Substantia nigra (tissue), 51 donors: ENCODE measurements at places on chromosomes 7 and 10.

DNA sequence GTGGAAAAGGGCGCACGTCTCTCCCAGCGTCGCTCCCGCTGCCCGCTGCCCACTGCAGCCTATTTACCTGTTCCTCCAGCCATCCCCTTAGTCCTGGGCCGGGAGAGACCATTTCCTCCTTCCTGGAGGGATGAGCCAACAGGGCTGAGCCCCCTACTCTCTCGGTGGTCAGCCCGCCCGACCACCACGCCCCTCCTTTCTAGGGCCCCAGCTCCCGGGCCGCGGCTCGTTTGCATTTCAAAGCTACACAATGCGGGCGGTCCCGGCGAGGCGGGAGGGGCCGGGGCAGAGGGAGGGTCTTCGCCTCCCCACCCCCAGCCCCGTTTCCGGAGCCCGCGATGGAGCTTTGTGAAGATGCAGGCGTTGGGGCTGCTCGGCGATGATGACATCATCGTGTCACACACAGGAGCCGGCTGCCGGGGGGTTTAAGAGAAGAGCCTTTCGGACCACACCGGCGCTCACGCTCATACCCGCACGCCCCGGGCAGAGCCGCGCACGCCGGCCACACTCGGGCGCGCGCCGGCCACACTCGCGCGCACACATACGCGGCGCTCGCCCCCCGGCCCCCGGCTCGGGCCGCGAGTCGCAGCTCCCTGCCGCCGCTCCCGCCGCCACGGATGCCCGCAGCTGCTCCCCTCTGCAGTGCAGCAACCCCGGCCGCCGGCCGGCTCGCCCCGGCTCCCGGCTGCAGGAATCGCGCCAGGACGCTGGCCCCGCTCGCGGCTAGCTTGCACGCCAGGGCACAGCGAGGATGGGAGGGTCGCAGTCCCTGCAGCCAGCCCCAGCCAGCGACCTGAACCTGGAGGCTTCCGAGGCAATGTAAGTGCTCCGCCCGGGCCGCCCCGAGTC lies 107.7 kb upstream of the BTBD16 start:
- no peak for DNase-seq

DNA sequence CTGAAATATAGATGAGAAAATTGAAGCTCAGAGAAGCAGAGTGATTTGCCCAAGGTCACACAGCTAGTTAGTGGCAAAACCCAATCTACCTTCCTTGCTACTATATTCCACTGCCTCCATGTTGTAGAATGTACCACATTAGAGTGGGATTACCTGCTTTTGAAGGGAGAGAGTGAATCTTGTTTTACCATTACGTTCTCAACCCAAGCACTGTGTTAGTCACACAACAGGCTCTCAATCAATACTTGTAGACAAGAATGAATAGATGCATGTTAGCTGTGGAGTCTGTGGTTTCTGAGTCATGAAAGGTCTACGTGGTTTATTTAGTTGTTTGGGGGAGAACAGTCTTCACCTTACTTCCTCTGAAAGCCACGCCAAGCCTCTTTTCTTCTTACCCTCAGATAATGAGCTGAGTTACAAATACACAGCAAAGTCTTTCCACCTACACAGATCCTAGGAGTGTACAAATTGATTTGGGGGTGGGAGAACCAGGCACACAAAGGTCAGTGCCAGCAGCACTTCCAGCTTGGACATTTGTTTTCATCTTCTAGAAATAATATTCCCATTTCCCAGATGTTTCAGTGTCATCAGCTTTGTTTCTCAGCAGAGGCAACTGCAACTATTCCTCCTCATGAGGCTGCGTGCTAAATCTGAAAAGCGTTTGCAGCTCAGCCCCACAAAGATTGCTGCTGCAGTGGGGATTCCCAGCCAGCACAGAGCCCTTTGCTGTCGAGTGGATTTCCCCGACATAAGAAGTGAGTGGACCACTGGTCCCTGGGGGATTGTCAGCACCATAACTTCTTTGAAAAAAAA lies 71.5 kb upstream of the ADO start:
- no peak for DNase-seq

- DNase-seq: no peak
Observed at GRCh38 chr7:15199482-15199881, 296.9 kb upstream of the DGKB start.

GRCh38 chr7:44764081-44764480 lies 15.4 kb downstream of the ZMIZ2 start:
- DNase-seq: no peak

GRCh38 chr7:77571801-77572200 lies 34.7 kb downstream of the PTPN12 start:
- DNase-seq: no peak

- DNase-seq: no peak
Observed at GRCh38 chr10:11551916-11552602, 59.4 kb downstream of the USP6NL start.

DNA sequence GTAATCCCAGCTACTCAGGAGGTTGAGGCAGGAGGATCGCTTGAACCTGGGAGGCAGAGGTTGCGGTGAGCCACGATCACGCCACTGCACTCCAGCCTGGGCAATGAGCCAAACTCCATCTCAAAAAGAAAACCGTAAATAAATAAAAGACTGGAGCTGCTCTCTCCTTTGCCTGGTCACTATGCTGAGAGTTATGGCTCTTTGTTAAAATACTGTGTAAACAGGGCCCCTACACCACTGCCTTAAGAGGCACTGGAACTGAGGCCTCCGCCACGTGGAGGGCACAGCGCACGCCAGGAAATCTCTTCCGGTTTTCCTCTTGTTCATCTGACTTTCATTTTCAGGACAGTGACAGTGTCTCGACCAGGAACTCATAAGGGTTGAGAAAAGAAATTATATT lies 123.3 kb downstream of the PAXIP1 start:
- DNase-seq: no peak

GRCh38 chr7:114426824-114427223 lies 12.2 kb downstream of the FOXP2 start:
- DNase-seq: no peak

GRCh38 chr10:10492420-10492819 lies 525.3 kb upstream of the CELF2 start:
- no peak for DNase-seq

- DNase-seq: no peak
Observed at GRCh38 chr7:85489498-85489897, 302.6 kb upstream of the SEMA3D start.

DNA sequence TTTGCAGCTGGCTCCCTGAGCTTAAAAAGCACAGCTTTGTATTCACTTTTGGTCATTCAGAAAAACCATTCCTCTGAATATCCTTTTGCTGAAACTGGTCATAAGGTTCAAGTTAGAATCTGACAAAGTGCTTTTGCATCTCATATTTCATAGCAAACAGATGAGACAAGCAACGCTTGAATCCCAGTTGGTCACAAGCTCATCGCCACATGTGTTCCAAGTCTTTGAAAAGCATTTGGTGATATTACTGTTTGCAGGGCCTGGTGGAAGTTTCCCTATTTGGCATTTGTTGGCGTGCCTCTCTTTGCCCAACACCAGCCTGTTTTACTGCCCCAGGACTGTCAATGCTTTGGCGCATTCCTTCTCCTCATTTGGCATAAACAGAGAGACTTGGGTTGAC lies 10.3 kb downstream of the TACC2 start:
- DNase-seq: no peak

GRCh38 chr10:62669341-62669740 lies 135.2 kb upstream of the ADO start:
- no peak for DNase-seq

DNA sequence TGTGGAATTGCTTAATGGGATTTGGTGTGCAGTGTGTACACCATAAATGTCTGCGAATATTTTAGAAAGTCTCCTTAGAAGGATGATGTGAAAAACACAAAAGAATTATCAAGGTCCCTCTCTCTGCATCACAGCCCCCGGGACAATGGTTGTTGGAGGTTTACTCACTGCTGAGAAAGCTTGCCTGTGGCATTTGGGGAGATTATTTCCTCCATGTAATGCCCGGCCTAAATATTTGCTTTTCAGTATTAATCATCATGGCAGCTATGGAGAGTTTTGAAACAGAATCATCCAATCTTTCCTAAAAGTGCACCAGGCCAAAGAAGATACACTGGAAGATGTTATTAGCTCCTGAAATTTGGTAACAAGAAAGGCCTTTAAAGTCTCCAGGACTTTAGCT lies 113.8 kb upstream of the ADCY1 start:
- no peak for DNase-seq

DNA sequence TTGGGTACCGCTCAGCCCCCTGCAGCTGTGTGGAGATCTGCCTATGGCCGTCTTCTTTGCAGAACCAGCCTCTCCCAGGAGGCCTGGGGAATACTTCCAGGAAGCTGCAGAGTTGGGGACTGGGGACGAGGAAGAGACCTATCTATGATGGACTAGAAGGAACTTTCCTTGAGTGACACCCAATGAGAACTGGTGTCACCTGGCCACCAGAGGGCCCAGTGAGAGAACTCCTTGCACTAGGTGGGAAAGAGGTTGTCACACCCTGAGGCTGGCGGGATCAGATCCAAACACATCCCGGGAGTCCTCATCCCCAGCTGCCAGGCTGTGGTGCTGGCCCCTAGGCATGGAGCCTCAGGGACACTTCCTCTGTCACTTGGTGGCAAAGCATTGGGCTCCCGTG lies 4.9 kb upstream of the GRID2IP start:
- no peak for DNase-seq

GRCh38 chr10:95389982-95390381 lies 99.2 kb upstream of the PDLIM1 start:
- DNase-seq: no peak

DNA sequence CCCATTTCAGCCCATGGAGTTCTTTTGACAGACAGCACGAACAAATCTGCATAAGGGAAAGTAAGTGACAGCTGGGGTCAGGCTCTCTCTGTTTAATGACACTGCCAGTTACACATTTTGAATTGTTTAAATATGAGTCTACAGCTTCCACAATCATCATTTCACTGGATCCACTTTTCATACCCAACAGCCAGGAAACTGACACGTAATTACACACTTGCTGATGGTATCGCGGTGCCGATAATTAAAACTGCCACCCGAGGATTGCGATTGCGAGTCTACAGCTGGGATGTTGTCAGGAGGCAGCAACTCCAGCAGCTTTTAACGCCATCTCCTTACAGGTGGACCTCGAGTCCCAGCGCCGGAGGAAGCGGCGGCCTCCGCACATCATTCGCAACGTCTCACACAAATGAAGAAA lies 230.8 kb upstream of the MGMT start:
- no peak for DNase-seq

DNA sequence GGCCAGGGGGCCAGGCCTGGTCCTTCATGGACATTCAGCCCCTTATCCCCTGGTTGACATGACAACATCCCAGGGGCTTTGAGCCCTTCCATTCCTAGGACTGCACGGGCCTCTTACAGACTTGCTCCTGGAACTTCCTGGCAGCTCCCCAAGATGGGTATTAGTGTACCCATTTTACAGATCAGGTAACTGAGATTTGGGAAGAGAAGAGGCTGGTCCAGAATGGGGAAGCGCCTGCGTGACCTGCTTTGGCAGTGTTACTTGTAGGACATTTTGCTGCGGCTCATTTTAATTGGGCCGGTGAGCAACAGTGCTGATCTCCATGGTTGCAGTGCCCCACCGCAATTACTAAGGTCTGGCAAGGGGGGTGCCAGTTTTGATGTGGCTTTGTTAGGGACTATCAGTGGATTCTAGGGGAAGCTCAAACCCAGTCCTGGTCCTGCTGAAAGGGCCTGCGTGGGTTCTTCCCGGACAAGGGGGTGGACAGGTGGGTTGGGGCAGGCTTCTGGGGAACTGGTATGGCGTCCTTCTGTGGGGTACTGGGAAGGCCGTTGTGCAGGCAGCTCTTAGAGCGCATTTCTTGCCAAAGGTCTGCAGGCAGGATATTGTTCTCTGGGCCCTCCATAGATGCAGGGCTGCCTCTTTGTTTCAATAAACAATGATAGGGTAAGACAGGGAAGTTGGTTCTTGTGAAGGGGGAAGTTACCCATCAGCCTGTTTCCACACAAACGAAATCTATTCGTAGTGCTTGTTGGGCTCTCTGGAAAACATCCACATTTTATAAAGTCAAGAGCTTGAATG lies 137.6 kb downstream of the RGS10 start:
- no peak for DNase-seq

- DNase-seq: peak; percentile 33
Observed at GRCh38 chr7:111735661-111736551, 173.6 kb upstream of the IMMP2L start.

DNA sequence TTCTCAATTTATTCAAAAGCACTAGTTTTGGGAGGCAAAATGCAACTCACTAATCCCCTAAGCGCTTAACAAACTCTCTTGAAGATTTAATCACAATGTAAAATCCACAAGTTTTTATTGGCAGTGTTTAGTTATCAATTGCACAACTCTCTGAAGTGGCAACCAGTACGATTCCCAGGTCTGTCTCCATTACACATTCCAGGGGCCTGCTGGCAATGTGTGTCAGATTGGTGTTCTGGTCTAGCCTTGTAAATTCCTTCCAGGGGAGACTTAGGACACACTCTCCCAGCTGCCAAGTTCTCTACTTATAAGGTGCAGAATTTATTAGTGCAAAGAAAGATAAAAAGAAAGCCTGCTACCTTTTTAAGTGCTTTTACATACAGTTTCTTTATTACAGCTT lies 164.7 kb upstream of the HPS1 start:
- DNase-seq: no peak

DNA sequence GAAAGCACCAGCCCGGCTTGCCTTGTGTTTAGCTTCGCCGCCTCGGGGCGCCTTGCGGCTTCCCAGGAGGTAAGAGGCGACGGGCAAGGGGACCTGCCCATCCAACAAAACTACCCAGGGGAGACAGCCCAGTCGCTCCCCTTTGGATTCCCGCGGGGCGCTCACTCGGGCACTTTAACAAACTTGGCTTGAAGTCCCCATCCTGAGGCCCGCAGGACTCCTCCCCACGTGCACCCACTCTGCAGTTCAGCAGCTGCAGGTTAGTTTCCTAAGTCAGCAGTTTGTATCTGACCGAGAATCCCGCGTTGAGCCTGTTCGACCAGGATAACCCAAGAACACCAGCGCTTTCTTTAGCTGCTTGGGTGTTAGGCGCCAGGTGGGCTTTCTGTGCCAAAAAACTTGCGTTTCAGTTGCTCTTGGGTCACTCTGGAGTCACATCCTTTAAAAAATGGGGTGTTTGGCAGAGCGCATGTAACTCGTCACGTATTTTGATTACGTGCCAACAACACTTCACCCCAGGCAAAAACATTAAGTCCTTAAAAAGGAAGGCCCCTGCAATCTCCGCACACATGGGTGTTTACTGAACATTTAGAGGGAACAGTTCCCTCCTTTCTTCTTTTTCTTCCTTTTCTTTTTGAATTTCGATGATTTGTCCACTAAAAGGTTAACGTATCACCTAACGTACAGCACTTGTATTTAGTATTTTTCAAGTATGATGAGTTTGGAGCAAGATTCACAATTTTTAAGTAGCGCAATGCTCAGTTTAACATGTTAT lies 876 bp downstream of the DNAH11 start:
- DNase-seq: no peak

DNA sequence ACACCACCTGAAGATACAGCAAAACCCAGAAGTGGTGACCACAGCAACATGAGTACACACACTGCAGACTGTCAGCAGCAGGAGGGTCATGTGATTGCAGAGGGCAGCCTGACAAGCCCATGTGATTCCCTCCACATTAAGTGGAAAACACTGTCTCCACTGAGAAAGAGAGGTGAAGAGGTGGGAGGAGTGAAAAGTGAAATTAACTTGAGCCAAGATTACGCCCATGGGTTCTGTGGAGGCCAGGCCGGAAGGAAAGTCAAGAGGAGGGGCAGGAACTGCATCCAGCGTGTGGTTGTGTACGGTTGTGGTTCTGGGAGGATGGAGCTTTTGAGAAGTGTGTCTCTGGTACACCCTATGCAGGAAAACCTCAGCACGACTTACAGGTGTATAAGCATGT lies 138.5 kb downstream of the PLXNA4 start:
- DNase-seq: no peak

- no peak for DNase-seq
Observed at GRCh38 chr7:132140341-132140740, 435.9 kb downstream of the PLXNA4 start.
